GM19239 (cell line): ENCODE measurements at places on chromosomes 6 and 20.

GRCh38 chr6:167546611-167547327 lies 221.9 kb downstream of the TTLL2 start:
- DNase-seq = no peak

- DNase-seq = no peak
Observed at GRCh38 chr6:163180874-163181541, 233.5 kb upstream of the QKI start.

DNA sequence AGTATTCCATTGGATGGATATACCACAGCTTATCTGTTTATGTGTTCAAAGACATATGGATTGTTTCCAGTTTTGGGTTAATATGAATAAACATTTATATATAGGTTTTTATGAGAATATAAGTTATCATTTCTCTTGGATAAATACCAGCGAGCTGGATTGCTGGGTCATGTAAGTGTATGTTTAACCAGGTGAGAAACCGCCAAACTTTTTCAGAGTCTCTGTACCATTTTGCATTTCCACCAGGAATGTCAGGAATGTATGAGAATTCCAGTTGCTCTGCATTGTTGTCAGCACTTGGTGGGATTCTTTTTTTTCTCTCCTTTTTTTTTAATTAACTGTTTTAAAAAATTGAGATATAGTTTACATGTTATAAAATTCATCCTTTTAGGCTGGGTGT lies 52.1 kb downstream of the PHF20 start:
- no peak for DNase-seq

DNA sequence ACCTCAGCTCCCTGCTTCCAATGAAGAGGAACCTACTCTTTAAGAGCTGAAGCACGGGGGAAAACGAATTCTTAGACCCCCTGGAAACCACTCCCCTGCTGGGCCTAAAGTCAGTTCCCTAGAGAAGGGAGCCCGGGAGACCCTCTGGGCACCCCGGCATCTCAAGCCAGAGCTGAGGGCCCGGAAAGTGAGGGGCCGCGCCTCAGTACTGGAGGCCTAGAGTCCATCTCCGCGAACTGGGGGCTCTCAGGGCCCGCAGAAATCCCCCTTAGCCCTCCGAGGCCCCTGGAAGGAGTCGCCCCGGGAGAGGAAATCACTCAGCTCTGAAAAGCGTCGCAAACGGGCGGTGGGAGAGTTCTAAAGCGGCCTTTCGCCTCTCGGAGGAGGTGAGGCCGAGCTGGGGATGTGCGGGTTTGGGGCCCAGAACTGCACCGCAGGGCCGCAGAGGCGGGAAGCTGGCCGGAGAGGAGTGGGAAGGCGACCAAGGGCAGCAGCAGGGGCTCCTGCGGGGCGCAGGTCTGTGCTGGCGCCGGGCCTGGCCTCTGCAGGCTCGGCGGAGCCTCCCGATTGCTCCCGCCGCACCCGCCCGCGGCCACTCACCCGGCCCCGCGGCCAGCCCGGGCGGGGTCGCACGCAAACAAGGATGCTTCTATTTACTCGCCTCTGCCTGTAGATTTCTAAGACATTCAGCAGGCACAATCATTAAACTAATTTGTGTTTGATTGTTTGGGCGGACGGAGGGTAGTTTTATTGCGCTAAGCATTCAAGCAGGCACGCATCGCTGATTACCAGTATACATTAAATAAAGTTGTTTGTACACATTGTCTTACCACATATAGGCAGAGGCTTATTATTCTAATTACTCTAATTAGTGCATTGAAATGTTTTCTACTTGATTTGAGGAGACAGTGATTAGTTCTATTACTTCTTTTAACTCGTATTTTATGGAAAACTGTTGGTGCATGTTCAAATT lies 9.2 kb downstream of the POU3F2 start:
- no peak for DNase-seq

GRCh38 chr20:34884260-34884659 lies 7.8 kb downstream of the ACSS2 start:
- no peak for DNase-seq

- DNase-seq = no peak
Observed at GRCh38 chr6:33276864-33277662, at the start of gene B3GALT4. B3GALT4 (plus strand) TSS chr6:33277123; CDS start chr6:33277420, 297 bp downstream.

DNA sequence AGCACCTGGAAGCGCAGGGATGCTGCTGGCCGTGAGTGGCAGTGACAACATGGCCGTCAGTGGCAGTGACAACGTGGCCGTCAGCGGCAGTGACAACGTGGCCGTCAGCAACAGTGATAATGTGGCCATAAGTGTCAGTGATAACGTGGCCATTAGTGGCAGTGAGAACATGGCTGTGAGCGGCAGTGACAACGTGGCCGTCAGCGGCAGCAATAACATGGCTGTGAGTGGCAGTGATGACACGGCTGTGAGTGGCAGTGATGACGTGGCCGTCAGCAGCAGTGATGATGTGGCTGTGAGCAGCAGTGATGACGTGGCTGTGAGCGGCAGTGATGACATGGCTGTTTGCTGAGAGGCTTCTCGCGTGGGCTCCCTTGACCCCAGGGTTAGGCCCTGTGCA lies 169.8 kb downstream of the ERMARD start:
- no peak for DNase-seq

DNA sequence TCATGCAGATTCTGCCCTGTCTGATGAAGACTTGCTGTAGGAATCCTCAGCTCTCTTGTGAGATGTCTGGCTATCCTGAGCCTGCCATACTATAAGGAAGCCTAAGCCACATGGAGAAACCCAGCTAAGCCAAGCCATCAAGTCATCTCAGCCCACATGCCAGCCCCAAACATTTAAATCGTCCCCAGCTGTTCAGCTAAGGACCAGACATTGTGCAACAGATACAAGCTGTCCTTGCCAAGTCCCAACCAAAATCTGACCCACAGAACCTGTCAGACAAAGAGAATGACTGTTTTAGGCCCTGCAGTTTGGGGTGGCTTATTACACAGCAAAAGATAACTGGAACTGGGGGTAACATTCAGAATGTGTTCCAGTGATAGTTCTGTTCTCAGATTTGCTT lies 36.8 kb upstream of the FOXC1 start:
- DNase-seq = no peak

- no peak for DNase-seq
Observed at GRCh38 chr20:41054070-41054846, 25.6 kb downstream of the TOP1 start.

DNA sequence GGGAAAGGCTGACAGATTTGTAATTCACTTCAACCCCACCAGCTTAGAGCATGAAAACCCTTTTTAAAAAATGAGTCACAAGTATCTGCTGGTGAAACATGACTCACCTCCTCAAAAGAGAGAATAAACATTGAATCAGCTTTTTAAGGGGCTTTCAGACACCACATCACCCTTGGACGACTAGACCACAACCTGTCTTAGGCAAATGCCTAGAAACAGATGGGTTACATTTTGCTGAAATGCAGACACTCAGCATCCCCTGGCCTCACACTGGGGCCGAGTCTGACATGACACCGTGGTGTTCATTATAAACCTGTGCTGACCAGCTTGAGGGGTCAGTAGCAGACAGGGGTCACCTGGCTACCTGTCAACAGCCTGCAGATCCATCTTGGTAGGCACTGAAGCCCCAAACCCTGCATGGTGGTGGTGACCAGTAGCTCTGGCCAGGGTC lies 175.3 kb upstream of the CST7 start:
- no peak for DNase-seq

- no peak for DNase-seq
Observed at GRCh38 chr20:58568126-58568482, 52.9 kb upstream of the APCDD1L start.

- no peak for DNase-seq
Observed at GRCh38 chr6:143701349-143702234, 23.8 kb downstream of the PHACTR2 start.

- no peak for DNase-seq
Observed at GRCh38 chr6:150676772-150677171, 77.1 kb downstream of the PLEKHG1 start.
